ENCODE measurements at places on chromosomes 6 and 20.

- DNase-seq: no peak
Measured at GRCh38 chr20:44976698-44977097, 10.4 kb downstream of the STK4 start.

GRCh38 chr6:89602166-89602565 is 36.4 kb downstream of the LYRM2 start:
- DNase-seq: no peak

DNA sequence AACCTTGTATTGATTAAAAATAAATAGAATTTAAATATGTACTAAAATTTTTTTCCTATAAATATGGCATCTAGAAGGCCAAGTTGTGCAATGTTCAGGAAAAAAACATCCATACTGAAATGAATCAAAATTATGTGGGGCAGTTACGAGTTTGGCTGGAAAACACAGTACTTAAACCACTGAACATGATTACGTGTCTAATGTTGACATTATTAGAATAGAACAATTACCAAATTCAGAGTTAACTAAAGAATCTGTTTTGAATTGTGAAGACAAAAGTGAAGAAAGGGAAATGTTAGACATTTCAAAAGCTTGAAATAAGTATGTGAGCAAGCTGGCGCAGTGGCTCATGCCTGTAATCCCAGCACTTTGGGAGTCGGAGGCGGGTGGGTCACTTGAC is 57.2 kb downstream of the KLHL31 start:
- no peak for DNase-seq

DNA sequence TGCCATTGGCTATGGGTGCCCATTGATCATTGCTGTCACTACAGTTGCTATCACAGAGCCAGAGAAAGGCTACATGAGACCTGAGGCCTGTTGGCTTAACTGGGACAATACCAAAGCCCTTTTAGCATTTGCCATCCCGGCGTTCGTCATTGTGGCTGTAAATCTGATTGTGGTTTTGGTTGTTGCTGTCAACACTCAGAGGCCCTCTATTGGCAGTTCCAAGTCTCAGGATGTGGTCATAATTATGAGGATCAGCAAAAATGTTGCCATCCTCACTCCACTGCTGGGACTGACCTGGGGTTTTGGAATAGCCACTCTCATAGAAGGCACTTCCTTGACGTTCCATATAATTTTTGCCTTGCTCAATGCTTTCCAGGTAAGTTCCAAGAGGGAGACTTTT is 16.4 kb downstream of the ADGRF4 start:
- no peak for DNase-seq

DNA sequence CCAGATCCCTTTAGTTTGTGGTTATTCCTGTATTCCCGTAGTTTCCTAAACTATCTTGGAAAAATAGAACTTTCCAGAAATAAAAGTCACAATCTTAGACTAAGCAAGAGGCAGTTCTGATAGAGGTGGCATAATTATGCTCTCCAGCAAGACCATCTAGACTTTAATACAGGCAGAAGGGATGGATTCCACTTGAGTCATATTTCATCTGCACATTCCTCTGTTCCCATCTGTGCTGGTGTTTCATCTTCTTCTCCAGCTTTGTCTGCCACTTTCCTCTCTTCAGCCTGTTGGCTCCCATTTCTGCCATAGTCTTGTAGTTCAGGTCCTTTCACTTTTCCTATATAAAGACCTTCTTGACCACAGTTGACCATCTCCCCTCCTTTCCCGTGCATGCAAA is 102.9 kb downstream of the SOBP start:
- no peak for DNase-seq

- no peak for DNase-seq
Measured at GRCh38 chr6:145498425-145498824, 236.9 kb downstream of the EPM2A start.

- DNase-seq: no peak
Measured at GRCh38 chr6:22184371-22184770, 112.5 kb downstream of the PRL start.

DNA sequence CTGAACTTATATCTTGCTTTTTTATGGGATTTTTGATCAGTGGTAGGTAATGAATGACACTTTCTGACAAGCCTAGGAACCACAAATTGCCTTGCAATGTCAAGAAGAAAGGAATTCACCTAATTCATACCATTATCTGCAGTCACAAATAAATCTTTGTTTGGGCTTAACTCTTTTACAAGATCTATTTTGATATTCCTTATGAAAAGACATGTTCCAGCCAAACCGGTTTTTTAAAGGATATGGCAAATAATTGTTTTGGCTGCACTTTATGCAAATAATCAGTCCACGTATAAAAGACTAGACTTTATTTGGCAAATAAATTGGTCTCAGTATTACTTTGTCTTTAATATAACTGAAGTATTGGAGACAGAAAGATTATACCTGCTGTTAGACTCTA is 771.7 kb upstream of the ADGRB3 start:
- no peak for DNase-seq

DNA sequence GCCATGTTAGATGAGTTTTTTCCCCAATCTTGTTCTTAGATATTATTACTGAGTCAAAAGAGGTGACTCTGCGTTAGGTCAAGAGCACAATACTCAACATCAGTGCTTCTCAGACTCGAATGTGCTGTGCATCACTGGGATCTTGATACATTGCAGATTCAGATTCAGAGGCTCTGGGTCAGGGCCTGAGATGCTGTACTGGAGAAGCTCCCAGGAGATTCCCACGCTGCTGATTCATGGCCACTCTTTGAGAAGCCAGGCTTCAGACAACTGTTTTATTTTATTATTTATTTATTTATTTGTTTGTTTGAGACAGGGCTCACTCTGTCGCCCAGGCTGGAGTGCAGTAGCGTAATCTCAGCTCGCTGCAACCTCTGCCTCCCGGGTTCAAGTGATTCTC is 41.4 kb upstream of the ARID1B start:
- DNase-seq: no peak

- peak; percentile 63 for DNase-seq
Measured at GRCh38 chr6:35195120-35195780, 18.5 kb upstream of the SCUBE3 start.

DNA sequence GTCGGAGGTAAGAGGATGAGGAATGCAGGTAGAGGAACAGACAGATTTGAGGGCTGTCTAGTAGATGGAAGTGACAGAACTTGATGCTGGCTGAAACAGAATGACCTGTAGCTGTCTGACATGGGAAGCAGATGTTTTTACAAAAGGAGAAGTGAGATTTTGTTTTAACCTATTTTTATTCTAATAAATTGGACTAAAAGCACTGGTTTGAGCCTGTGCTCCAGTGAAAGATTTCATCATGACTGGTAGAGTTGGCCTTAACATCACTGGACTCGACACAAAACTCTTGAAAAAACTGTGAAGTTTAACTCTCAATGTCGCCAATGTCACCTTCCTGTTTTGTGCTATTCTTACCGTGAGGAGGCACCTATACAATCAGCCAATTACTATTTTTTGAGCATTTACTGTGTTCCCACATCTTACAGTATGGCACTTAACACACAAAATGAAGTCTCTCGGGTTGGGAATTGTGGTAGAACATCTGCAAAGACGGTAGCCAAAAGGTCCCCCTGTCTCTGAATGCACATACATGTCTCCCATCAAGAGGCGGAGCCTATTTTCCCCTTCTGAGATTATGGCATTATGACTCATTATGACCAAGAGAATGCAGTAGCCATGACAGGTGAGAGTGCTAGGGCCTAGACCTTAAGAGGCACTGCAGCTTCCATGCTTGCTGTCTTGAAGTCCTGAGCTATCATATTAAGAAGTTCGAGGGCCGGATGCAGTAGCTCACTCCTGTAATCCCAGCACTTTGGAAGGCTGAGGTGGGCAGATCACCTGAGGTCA is 93.2 kb downstream of the FOXF2 start:
- DNase-seq: no peak

DNA sequence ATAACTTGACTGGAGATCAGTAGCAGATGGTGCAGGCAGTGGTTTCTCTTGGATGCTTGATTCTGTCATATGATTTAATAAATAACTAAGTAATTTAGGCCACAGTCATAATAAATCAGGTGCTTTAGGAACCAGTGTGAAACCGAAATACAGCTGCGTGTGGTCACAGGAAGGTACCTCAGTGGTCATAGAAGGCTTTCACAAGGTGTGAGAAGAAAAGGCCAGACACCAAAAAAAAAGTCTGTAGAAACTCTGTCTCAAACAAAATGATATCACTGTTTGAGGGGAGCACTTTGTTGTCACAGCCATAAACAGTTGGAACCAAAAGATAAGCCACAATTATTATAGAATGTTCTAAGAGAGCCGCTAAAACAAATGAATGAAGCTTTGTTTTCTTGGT is 56.5 kb downstream of the ARMC2 start:
- no peak for DNase-seq

DNA sequence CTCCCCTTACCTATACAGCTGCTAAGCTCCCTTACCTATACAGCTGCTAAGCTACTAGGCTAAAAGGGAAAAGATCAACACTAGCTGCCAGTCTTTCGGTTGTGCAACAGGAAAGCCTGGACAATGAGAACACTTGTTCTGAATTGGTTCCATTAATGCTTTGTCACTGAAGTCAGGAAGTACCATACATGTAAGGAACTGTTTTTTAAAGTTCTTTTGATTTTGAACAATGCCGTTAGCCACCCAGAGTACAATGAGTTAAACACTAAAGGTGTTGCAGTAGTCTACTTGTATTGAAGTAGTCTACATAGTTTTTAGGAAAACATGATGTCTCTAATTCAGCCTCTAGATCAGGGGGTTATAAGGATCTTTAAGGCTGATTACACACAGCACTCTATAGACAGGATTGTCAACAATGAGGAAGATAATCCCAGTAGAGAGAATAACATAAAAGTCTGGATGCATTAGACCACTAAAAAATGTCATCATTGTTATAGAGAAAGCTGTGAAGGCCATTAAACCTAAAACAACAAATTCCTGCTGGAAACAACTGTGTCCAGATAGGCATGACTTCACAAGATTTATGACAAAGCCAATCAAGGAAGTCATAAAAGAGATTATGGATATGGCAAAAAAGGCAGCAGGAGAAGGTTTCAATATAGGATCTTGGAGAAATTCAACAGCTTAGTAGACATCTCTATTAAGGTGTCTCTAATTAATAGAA is 306.3 kb downstream of the PHF3 start:
- DNase-seq: no peak

- no peak for DNase-seq
Measured at GRCh38 chr6:51365566-51365965, 546.9 kb downstream of the TFAP2B start.

DNA sequence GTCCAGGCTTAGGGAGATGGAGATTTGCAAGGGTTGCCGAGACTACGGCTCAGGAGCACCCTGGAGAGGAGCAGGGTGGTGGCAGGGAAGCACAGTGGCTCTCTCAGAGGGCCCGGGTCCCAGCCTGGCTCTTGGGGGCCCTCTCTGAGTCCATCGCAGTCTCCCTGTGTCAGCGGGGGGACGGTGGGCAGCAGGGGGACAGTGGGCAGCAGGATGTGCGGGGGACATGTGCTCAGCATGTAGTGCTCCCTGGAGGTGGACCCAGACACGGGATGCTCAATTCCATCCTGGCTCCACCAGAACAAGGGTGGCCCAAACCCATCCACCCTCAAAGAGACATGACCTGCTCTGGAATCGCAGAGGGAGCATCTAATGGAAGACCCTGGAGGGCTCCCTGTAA is 43.0 kb upstream of the ZBP1 start:
- no peak for DNase-seq

DNA sequence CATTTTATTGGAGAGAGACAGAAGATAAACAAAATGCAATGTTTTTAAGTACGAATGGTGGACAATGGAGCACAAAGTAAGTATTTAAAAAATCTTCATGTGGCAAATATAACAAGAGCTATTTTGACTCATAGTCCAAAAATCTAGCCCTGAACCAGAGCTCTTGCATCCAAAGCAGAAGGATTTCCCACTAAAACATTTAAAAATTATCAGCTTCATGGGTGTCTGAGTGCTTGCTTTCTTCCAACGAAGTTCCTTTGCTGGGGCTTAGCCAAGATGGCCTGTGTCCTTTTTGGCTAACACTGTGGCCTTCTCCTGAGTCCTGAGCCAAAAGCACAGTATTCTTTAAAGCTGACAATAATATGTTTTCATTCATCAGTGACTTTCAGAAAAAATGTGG is 161.7 kb downstream of the RIMS1 start:
- DNase-seq: no peak

DNA sequence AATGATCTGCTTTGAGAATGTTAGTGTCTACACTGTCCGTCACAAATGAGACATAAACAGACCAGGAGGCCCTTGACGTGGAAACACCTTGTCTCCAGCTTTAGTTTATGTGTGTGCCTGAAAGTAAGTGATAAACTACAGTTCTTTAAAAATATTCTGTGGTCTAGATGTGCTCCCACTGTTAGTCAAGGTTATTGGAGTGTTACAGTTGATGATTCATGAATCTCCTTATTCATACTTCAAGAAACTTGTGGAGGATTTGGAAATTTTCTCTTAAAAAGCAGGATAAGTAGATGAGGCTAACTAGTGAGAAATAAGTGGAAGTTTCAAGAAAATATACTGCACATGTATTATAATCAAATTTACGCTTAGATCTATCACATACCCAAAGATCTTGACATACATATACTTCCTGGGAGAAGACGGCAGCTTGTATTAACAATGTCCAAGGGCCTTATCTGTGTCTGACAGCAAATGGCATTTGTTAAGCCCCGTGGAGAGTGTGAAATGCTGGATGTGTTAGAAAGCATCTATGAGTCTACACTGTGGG is 90.5 kb upstream of the MBOAT1 start:
- peak; percentile 23 for DNase-seq

- peak; percentile 87 for DNase-seq
Measured at GRCh38 chr6:29763491-29764289, 40.5 kb downstream of the HLA-F start.

DNA sequence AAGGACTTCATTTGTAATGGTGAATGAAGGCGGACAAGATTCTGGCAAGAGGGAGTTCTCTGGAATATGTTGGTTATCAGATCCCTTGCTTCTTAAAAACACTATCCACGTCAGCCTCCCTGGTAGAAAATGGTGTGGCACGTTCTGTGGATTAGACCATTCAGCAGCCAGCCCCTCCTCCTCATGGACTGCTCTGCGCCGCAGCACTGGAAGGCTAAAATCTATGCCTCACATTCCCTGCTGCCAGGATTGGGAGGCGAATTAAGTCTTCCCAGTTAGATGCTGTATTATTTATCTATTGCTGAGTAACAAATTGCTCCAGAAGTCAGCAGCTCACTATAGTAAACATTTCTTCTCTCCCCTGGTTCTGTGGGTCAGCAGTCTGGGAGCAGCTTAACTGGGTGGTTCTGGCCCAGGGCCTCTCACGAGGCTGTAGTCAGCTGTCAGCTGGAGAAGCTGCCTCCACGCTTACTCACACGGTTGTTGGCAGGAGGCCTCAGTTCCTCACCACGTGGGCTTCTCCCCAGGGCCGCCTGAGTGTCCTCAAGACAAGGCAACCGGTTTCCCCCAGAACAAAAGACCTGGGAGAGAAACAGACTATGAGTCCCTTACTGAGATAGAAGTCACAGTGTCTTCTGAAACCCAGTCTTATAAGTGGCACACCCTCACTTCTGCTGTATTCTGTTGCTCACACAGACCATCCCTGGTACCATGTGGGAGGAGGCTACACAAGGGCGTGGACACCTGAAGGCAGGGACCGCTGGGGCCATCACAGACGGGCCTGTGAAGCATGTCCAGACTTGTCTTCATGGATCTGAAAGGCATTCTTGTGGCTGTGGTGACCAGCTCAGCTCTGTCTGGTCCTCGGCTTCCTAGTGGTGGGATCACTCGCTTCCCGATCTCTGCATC is 101.0 kb downstream of the NRN1 start:
- peak; percentile 81 for DNase-seq
